ENCODE measurements at places on chromosomes 1 and 21.

GRCh38 chr1:92544756-92545165 lies 58.0 kb upstream of the GFI1 start:
- H3K27me3 ChIP-seq, result no peaks in the 10 kb centered on the region
- no peak for DNase-seq
- peaks cover 32% of the 10 kb centered on the region for H3K4me1 ChIP-seq
- peaks cover 12% of the 10 kb centered on the region for H3K36me3 ChIP-seq
- no peak overlapping the region for H3K4me3 ChIP-seq

- DNase-seq, result no peak
- H3K27ac ChIP-seq, result no peak overlapping the region
- no peaks in the 10 kb centered on the region for H3K36me3 ChIP-seq
- H3K4me1 ChIP-seq, result no peaks in the 10 kb centered on the region
- peaks cover 16% of the 10 kb centered on the region for H3K27me3 ChIP-seq
These were observed 2.1 kb downstream of the CTRC start for GRCh38 chr1:15440357-15440756.

DNA sequence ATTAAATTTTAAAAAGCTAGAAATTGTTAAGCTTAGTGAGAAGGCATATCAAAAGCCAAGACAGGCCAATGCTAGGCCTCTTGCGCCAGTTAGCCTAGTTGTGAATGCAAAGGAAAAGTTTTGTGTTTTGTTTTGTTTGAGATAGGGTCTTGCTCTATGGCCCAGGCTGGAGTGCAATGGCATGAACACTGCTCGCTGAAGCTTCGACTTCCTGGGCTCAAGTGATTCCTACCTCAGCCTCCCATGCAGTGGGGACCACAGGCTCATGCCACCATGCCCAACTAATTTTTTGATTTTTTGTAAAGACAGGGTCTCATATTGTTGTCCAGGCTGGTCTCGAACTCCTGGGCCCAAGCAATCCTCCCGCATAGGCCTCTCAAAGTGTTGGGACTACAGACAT lies 40.3 kb downstream of the TRIM33 start:
- no peak for DNase-seq
- peaks cover 21% of the 10 kb centered on the region for H3K36me3 ChIP-seq
- H3K4me1 ChIP-seq, result peaks cover 41% of the 10 kb centered on the region
- no peak overlapping the region for H3K27ac ChIP-seq

DNA sequence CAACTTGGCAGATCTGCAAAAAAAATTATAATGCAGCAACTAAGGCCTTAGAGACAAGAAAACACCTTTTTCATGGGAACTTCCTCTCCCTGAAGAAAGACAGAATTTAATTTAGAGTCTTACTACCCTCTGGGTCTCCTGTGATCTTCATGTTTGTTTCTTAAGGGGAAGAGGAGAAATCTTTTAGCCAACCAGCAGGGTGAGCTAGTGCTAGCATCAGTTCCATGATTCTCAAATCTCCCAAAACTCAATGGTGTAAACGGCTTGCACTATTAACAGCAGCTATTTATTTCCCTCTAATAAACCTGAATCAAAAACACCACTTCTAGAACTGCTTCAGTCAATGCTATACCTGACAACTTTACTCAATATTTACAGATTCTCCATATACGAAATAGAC lies 3.8 kb downstream of the ZNF644 start:
- H3K4me1 ChIP-seq, result peaks cover 71% of the 10 kb centered on the region
- no peak for DNase-seq
- no peak overlapping the region for H3K4me3 ChIP-seq
- peaks cover 34% of the 10 kb centered on the region for H3K36me3 ChIP-seq
- H3K27me3 ChIP-seq, result no peaks in the 10 kb centered on the region
- peak overlapping the region; percentile 46 for H3K27ac ChIP-seq

GRCh38 chr1:59295618-59296017 lies 1.3 kb upstream of the FGGY start:
- H3K27me3 ChIP-seq, result no peaks in the 10 kb centered on the region
- H3K27ac ChIP-seq, result no peak overlapping the region

GRCh38 chr1:25990251-25990650 lies 7.6 kb downstream of the PAFAH2 start:
- no peak for DNase-seq
- peak overlapping the region; percentile 87 for H3K27ac ChIP-seq
- H3K27me3 ChIP-seq, result no peaks in the 10 kb centered on the region
- H3K4me1 ChIP-seq, result peaks cover 70% of the 10 kb centered on the region
- peaks cover 36% of the 10 kb centered on the region for H3K36me3 ChIP-seq
- peak overlapping the region; percentile 78 for H3K4me3 ChIP-seq

DNA sequence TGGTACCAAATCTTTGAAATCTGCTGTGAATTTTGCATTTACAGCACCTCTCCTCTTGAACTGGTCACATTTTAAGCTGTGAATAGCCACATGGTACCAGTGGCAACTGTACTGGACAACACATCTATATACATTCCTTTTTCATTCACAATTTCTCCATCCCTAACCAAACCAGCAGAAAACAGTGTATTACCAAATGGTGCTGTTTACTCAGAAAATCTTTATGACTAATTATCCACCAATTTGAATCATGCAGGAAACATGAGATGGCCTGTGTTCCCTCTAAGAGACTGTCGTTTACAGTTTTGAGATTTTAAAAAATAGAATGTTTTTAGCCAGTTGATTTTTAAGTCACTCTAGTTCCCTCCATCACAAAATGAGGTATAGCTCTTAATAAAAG lies 17.6 kb upstream of the CCT8 start:
- no peak overlapping the region for H3K4me3 ChIP-seq
- no peaks in the 10 kb centered on the region for H3K4me1 ChIP-seq
- no peak for DNase-seq
- H3K27ac ChIP-seq, result no peak overlapping the region
- peaks cover 7% of the 10 kb centered on the region for H3K36me3 ChIP-seq
- H3K27me3 ChIP-seq, result no peaks in the 10 kb centered on the region

GRCh38 chr1:62068416-62068843 lies 126.2 kb upstream of the L1TD1 start:
- no peak overlapping the region for H3K27ac ChIP-seq
- H3K4me1 ChIP-seq, result no peaks in the 10 kb centered on the region
- H3K36me3 ChIP-seq, result no peaks in the 10 kb centered on the region
- no peaks in the 10 kb centered on the region for H3K27me3 ChIP-seq
- DNase-seq, result no peak
- no peak overlapping the region for H3K4me3 ChIP-seq

- no peaks in the 10 kb centered on the region for H3K27me3 ChIP-seq
- peaks cover 6% of the 10 kb centered on the region for H3K4me1 ChIP-seq
- peaks cover 10% of the 10 kb centered on the region for H3K36me3 ChIP-seq
- no peak for DNase-seq
- H3K4me3 ChIP-seq, result no peak overlapping the region
These were observed 61.6 kb upstream of the PRDX6 start for GRCh38 chr1:173415490-173415889.

DNA sequence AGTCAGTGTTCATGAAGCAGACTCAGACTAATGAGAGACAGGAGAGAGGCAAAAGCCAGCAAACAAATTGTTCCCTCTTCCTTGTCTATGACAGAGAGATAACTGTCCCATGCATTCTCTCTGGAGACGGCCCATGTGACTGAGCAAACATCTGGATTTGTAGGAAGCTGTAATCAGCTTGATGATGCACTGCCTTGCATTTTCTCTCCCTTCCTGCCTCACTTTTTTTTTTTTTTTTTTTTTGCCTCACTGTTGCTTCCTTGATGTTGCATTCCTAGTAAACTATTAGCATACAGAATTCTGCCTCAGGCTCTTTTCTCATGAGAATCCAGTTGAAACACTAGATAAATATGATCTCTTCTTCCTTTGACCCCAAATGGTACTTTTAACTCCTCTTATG lies 134.5 kb downstream of the HHIPL2 start:
- peaks cover 9% of the 10 kb centered on the region for H3K36me3 ChIP-seq
- H3K4me1 ChIP-seq, result peaks cover 23% of the 10 kb centered on the region
- H3K27me3 ChIP-seq, result peaks cover under 1% of the 10 kb centered on the region
- no peak overlapping the region for H3K27ac ChIP-seq
